ENCODE measurements at places on chromosomes 4 and X.

DNA sequence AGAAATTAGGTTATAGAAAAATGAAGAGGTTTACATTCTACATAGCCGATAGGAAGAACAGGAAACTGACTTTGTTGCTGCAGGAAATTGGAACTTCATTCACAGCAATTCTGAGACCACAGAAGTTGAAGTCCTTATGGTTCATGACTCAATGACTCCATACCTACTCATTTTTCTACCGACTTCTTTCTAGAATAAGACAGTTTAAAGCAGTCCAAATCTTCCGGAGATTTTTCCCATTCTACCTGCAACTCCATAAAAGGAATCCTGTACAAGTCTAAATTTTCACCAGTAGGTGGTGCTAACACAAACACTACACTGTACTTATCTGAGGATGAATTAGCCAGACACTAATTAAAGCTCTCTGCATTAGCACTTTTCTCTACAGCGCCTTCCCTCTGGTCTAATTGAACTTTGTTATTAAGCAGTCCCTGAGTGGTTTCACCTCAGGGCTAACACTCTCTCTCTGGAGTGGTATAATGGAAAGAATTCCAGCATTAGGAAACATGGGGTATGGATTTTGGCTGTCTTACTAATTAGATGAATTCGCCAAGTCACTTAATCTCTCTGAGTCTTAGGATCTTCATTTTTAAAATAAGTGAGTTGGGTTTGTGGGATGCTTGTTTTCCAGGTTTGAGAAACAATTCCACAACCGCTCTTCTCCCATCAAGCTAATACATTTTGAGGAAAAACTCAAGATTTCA is 167.9 kb downstream of the SMIM20 start:
- H3K27me3 ChIP-seq = no peaks in the 10 kb centered on the region
- H3K4me3 ChIP-seq = no peak overlapping the region
- peak; percentile 63 for DNase-seq
- peaks cover 11% of the 10 kb centered on the region for H3K4me1 ChIP-seq

- no peak overlapping the region for H3K4me3 ChIP-seq
- no peak overlapping the region for H3K27ac ChIP-seq
- no peaks in the 10 kb centered on the region for H3K4me1 ChIP-seq
- no peaks in the 10 kb centered on the region for H3K27me3 ChIP-seq
- H3K36me3 ChIP-seq = no peaks in the 10 kb centered on the region
Measured at GRCh38 chr4:136495076-136495475, 1037.2 kb downstream of the PCDH18 start.

GRCh38 chr4:41670530-41670929 is 78.0 kb downstream of the PHOX2B start:
- no peaks in the 10 kb centered on the region for H3K36me3 ChIP-seq
- no peak overlapping the region for H3K27ac ChIP-seq
- H3K4me3 ChIP-seq = no peak overlapping the region
- H3K27me3 ChIP-seq = peaks cover 21% of the 10 kb centered on the region

DNA sequence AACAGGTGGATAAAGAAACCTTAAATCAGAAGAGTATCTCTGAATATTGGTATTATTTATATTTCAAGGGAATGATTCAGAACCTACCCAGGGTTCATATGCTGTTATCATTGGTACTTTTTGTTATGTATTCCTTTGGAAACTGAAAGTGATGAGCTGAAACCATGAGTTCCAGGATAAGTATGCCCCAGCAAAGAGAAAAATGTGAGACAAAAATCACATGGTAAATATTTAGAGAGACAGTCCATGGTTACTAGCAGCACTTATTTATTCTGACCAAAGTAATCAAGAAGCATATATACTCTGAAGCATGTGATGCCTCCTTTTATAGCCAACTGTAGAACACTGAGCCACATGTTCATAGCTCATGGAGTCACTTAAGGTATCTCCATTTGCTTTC is 277.7 kb downstream of the ARAP2 start:
- no peaks in the 10 kb centered on the region for H3K27me3 ChIP-seq
- H3K36me3 ChIP-seq = no peaks in the 10 kb centered on the region
- no peaks in the 10 kb centered on the region for H3K4me1 ChIP-seq
- no peak overlapping the region for H3K4me3 ChIP-seq

DNA sequence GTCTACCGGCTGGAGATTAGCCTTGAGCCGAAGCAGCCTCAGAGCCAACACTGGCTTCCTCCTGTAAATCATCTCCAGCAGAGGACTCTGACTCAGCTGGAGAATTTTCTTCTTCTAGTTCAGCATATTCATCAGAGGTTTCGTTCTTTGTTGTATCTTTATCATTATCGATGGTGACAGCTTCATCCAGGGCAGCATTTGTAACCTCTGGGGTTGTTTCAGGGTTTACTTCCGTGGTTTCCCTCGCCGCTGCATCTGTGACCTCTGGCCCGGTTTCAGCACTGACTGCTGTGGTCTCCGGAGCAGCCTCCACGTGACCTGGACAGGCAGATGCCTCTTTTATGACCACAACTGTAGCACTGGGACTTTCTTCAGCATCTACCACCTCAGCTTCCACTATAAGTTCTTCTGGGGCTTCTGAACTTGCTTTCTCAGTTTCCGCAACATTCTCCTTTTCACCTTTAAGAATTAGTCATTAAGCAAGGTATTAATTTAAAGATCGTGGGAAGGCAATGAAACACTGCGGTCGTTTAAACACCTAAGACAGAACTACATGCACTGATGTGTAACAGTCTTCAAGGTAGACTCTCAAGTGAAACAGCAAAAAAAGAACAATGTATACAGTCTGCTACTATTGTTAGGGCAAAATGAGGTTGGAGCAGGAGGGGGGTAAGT is 13.3 kb downstream of the MGARP start:
- H3K27me3 ChIP-seq = no peaks in the 10 kb centered on the region
- peak; percentile 71 for DNase-seq
- no peaks in the 10 kb centered on the region for H3K36me3 ChIP-seq
- no peak overlapping the region for H3K4me3 ChIP-seq

DNA sequence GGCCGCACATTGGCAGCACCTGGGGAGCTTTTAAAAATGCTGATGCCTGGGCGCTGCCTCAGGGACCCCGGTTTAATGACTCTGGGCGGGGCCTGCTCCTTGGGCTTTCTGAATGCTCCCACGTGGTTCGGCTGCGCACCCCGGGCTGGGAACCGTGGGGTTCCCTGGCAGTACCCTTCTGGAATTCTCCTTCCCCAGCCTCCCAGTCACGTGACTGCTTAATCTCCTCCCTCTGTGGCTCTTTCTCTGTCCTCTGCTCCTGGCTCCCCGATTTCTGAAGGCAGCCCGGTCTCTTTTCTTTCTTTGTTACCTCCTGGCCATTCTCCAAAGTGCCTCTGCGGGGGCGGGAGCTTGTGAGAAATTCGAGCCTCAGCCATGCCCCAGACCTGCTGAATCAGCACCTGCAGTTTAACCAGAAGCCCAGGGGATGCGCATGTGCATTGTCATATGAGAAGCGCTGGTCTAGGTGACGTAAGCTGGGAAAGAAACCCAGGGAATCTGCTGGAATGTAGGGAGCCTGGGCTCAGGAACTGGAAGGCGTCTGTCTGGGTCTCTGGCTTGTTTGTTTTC is 16.6 kb downstream of the CLCN4 start:
- H3K27me3 ChIP-seq = no peaks in the 10 kb centered on the region
- H3K36me3 ChIP-seq = no peaks in the 10 kb centered on the region
- no peak overlapping the region for H3K4me3 ChIP-seq
- DNase-seq = peak; percentile 93
- peak overlapping the region; percentile 69 for H3K27ac ChIP-seq

GRCh38 chrX:148310426-148311165 is 189.8 kb upstream of the AFF2 start:
- no peaks in the 10 kb centered on the region for H3K36me3 ChIP-seq
- H3K27ac ChIP-seq = no peak overlapping the region
- no peak overlapping the region for H3K4me3 ChIP-seq
- no peaks in the 10 kb centered on the region for H3K27me3 ChIP-seq
- no peaks in the 10 kb centered on the region for H3K4me1 ChIP-seq

GRCh38 chrX:153947009-153947769 is 2.7 kb upstream of the RENBP start:
- H3K4me1 ChIP-seq = no peaks in the 10 kb centered on the region
- H3K36me3 ChIP-seq = peaks cover 3% of the 10 kb centered on the region
- no peak overlapping the region for H3K4me3 ChIP-seq
- DNase-seq = peak; percentile 82
- H3K27me3 ChIP-seq = no peaks in the 10 kb centered on the region

GRCh38 chr4:47462799-47463234 is 685 bp downstream of the COMMD8 start:
- peak overlapping the region; percentile 80 for H3K4me3 ChIP-seq
- H3K27me3 ChIP-seq = no peaks in the 10 kb centered on the region
- no peaks in the 10 kb centered on the region for H3K36me3 ChIP-seq
- no peak for DNase-seq
- no peaks in the 10 kb centered on the region for H3K4me1 ChIP-seq

- DNase-seq = no peak
- no peak overlapping the region for H3K27ac ChIP-seq
- H3K27me3 ChIP-seq = no peaks in the 10 kb centered on the region
- no peaks in the 10 kb centered on the region for H3K36me3 ChIP-seq
Measured at GRCh38 chrX:118665204-118665603, 62.2 kb upstream of the IL13RA1 start.

- H3K4me3 ChIP-seq = no peak overlapping the region
- H3K4me1 ChIP-seq = no peaks in the 10 kb centered on the region
- no peaks in the 10 kb centered on the region for H3K36me3 ChIP-seq
- no peak for DNase-seq
Measured at GRCh38 chr4:156672492-156673305, 298.9 kb downstream of the PDGFC start.

DNA sequence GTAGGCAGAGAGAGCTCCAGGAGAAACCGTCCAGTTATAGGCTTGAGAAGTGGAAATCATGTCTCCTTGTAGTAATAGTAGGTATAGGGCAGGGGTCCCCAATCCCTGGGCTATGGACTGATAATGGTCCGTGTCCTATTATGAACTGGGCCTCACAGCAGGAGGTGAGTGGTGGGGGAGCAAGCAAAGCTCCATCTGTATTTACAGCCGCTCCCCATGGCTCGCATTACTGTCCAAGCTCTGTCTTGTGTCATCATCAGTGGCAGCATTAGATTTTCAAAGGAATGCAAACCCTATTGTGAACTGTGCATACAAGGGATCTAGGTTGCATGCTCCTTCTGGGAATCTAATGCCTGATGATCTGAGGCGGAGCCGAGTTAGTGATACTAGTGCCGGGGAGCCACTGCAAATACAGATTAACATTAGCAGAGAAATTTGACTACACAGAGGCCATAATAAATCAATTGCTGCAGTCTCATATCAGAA is 67.6 kb downstream of the MRPL1 start:
- no peaks in the 10 kb centered on the region for H3K27me3 ChIP-seq
- no peaks in the 10 kb centered on the region for H3K36me3 ChIP-seq
- H3K4me3 ChIP-seq = no peak overlapping the region
- DNase-seq = no peak
- H3K4me1 ChIP-seq = peaks cover 13% of the 10 kb centered on the region

- no peaks in the 10 kb centered on the region for H3K36me3 ChIP-seq
- no peaks in the 10 kb centered on the region for H3K4me1 ChIP-seq
- H3K4me3 ChIP-seq = no peak overlapping the region
Measured at GRCh38 chrX:46444011-46444410, 101.2 kb downstream of the ZNF674 start.

DNA sequence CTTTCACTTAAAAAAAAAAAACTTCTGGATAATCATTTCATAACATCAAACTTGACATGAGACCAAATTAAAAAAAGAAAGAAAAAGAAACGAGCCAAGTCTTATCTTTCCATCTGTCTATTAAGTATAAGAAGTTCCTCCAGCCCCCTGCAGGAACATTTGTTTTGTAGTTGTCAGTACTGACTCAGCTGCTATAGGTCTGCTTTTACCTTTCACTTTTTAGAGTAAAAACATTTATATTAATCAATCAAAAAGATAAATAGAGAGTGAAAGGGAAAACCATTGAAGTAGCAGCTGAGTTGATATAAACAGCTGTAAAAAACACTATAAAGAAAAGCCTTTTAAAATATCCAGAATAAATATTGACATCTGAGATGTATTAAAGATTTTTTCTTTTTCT is 46.1 kb downstream of the CCDC158 start:
- H3K4me1 ChIP-seq = peaks cover 11% of the 10 kb centered on the region
- no peak overlapping the region for H3K4me3 ChIP-seq
- no peak overlapping the region for H3K27ac ChIP-seq

- no peak overlapping the region for H3K4me3 ChIP-seq
- no peaks in the 10 kb centered on the region for H3K4me1 ChIP-seq
- H3K27ac ChIP-seq = no peak overlapping the region
- no peaks in the 10 kb centered on the region for H3K36me3 ChIP-seq
Measured at GRCh38 chrX:146278381-146278780, 460.8 kb downstream of the SLITRK2 start.

DNA sequence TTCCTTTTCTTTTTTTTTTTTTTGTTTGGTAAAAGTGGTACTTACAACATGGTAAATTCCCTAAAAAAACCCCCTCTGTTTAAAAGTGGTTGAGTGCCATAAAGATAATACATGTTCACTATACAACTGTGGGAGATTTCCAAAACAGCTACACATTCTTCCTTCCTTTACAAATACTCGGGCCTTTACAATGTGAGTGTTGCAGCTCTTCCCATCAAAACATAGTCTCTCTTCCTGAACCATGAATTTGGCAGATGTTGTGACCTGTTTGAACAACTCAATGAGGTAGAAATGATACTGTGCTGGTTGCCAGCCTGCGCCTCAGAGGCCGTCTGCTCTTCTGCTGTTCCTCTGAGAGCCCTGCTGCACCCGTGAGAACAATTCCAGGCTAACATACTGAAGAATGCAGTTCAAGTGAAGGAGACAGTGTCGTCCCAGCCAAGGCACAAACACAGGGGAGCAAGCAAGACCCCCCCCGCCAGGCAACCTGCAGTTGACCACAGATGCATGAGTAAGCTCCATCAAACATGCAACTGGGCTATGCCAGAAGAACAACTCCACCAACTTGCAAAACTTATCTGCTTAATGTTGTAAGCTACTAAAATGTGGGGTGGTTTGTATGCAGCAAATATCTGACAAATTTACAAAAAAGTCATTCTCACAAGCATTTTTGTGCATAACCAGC is 645.0 kb downstream of the PCDH7 start:
- no peaks in the 10 kb centered on the region for H3K4me1 ChIP-seq
- no peaks in the 10 kb centered on the region for H3K27me3 ChIP-seq
- peak; percentile 14 for DNase-seq

DNA sequence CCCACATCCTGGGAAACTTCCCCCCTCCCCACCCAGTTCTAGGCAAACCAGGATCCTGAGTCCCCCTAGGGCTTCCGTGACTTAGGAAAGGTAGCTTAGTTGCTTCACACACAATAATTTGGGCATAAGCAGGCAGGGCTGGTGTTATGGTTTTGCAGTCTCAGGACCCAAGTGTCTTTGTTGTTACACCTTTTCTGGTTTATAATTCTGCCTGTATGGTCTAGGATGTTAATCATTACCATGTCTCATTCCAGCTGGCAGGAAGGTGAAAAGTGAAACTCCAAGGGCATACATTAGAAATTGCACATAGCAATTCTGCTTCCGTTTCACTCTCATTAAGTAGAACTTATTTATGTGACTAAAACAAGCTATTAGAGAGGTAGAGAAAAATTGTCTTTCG is 16.8 kb downstream of the UGT8 start:
- H3K27me3 ChIP-seq = no peaks in the 10 kb centered on the region
- H3K36me3 ChIP-seq = no peaks in the 10 kb centered on the region
- no peak overlapping the region for H3K4me3 ChIP-seq
- DNase-seq = no peak
- no peak overlapping the region for H3K27ac ChIP-seq

Measured in cardiac muscle cell (in vitro differentiated cells and primary cell).